ENCODE measurements at places on chromosomes 6 and 20.

GRCh38 chr20:36717657-36718056 lies 28.2 kb downstream of the NDRG3 start:
- no peak for DNase-seq

DNA sequence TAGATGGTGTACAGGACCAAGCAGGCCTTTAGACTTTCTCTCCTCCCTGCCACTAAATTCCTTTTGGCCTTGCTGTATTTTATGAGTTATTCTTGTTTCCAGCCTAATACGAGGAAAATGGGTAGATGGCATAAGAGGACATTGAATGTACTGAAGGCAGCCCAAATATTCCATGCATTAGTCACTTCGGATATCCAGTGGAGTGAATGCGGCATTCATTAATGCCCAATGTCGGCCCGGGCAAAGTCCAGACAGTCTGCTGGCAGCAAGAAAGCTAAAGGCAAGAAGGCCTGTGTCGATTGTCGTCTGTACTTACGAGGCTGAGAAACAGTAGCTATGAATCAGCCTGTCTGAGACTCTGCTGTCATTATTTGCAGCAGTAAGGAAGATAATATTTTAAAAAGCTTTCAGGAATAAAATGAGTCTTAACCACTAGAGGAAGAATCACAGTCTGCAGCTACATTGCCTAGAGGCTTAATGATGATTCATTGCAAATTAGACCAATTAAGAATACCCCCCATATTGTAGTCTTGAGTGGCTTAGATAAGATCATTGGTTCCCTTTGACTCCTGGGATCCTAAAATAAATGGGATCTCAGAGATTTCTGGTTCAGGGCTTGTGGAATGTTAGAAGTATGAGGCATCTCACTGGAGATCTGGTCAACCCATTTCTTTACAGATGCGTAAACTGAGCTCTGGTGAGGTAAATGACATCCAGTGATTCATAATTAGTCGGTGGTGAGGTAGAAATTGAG lies 534.1 kb upstream of the JAG1 start:
- no peak for DNase-seq

DNA sequence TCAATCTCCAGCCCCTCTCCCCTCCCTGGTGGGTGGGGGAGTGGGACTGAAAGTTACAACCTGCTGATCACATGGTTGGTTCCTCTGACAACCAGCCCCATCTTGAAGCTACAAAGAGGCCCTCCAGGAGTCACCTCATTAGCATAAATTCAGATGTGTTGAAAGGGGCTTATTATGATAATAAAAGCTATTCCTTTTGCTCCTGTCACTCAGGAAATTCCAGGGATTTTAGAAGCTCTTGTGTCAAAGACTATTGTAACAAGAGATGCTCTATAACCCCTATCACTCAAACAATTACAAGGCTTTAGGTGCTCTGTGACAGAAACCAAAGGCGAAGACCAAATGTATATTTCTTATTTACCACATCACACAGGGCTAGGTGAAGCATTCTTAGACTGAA lies 30.1 kb upstream of the MBOAT1 start:
- DNase-seq, result no peak

DNA sequence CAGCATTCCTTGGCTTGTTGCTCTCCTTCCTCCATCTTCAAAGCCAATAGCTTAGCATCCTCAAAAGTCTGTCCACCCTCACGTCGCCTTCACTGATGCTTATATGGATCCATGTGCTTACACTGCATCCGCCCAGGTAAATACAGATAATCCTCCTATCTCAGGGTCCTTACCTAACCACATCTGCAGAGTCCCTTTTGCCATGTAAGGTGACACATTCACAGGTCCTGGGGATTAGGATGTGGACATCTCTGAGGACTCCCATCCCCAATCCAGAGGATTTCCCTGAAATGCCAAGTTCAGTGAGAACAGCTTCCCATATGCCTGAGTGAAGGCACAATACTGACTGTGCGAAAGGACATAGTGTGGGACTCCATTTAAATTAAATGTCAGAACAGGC lies 25.4 kb downstream of the FKBP1A start:
- DNase-seq, result no peak

DNA sequence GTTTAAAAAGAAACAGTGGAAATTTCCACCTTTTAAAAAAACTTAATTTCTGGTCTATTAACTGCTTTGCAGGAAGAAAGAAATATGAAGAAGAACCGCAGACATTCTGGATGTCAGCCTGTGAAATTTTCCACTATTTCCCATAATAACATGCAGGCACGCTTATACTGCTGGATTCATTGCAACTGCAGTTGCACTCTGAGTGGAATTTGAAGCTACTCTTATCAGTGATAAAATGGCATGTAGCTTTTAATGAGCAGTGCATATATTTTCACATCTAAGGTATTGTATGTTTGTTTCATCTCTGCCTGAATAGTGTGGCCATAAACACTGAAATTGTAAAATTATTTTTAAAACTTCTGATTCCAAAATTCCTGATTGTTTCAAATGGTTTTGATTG lies 28.2 kb downstream of the NCOA3 start:
- no peak for DNase-seq

DNA sequence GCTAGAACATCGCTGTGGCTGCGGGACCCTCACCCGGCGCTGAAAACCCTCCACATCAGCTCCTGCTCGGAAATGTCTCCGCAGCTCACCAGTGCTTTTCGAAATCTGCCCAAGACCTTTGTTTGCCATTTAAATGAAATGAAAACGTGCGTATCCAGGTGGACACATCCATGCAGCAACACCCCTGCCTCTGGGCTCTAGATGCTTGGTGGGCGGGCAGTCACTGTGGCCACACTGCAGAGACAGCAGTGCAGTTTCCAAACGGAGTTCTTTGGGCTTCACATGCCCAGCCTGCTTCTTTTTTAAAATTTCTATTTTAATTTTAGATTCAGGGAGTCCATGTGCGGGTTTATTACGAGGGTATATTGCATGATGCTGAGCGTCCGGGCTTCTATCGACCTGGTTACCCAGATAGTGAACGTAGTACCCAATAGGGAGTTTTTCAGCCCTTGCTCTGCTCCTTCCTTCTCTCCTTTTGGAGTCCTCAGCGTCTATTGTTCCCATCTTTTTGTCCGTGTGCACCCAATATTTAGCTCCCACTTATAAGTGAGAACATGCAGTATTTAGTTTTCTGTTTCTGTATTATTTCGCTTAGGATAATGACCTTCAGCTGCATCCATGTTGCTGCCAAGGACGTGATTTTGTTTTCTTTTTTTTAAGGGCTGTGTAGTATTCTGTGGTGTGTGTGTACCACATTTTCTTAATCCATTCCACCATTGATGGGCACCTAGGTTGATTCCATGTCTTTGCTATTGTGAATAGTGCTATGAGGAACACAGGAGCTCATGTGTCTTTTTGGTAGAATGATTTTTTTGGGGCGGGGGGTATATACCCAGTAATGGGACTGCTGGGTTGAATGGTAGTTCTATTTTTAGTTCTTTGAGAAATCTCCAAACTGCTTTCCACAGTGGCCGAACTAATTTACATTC lies 4.8 kb upstream of the TUBB2B start:
- peak; percentile 74 for DNase-seq

GRCh38 chr20:12695937-12696336 lies 312.8 kb upstream of the SPTLC3 start:
- no peak for DNase-seq

DNA sequence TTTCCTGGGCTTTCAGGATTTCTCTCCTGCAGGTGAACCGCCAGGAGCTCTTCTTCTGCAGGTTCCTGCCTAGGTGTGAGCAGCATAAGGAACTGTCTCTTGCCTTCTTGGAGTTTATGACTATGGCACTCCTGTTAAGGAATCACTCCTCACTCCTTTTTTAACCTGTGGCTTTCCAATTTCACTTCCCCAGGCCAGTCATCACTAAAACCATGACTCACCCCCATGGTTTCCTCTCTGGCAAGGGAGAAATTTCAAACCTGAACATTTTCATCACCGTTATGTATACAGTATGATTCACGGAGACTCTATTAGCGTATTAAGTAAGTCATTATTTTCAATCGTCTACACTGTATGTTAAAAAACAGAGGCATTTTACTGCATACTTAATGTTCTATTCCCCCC lies 78.2 kb upstream of the ARID1B start:
- no peak for DNase-seq

DNA sequence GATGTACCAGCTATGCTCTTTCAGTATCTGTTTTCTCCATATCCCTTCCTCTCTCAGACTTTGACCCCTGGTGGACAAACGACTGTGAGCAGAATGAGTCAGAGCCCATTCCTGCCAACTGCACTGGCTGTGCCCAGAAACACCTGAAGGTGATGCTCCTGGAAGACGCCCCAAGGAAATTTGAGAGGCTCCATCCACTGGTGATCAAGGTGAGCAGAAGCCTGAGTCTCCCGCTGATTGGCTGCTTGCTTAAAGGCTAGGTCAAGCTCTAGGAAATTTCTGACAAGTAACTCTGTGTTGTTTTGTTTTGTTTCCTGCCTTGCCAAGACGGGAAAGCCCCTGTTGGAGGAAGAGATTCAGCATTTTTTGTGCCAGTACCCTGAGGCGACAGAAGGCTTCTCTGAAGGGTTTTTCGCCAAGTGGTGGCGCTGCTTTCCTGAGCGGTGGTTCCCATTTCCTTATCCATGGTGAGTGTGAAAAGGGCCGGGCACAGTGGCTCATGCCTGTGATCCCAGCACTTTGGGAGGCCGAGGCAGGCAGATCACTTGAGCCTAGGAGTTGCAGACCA lies 28.6 kb downstream of the C6orf89 start:
- no peak for DNase-seq

Data from NCI-H187 (cell line).